Spinal cord (tissue), 10 donors: ENCODE measurements at places on chromosomes 12 and 14. TPM values are rescaled to one million over a fixed set of nuclear protein-coding genes. Genes with fewer than 3 reads are reported as not detected.

Gene P2RX7
- 19.9 TPM for polyA plus RNA-seq

Gene ANO2
- polyA plus RNA-seq, result 7.5 TPM

Gene OR11H6
- not detected for polyA plus RNA-seq

- no peak for DNase-seq
These were observed 5.2 kb downstream of the MUCL1 start for GRCh38 chr12:54859502-54859901.

- no peak for DNase-seq
These were observed 204.3 kb downstream of the AEBP2 start for GRCh38 chr12:19643635-19644034.

DNA sequence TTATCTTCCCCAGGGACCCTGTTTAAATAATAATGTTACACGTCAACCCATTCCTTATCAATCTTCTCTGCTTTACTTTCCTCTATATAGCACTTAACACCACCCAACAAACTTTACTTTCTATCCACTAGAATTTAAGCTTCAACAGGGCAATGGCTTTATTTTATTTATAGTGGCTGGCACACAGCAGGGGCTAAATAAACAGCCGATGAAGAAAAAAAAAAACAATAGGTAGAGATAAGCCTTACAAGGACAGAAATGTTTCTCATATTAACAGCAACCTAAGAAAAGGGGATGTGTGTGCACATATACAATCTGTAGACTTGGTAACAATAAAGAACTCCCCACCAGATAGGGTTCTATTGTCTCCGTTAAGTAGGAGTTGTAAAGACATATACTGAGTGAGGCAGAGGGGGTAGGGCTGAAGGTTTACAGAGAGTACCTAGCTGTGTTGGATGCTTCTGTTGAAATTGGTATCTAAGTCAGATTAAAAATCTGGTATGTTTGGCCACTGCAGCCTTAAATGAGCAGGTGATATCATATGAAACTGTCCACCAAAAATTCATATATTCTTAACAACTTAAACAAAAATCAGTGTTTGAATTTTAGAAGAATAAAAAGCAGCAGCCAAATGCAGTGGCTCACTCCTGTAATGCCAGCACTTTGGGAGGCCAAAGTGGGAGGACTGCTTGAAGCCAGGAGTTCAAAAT is 24.7 kb upstream of the AP4S1 start:
- no peak for DNase-seq

GRCh38 chr14:61281186-61281947 is at the start of gene TMEM30B:
TSS of gene TMEM30B (minus strand) at chr14:61281338. CDS start at chr14:61281147, 191 bp downstream.
- no peak for DNase-seq

DNA sequence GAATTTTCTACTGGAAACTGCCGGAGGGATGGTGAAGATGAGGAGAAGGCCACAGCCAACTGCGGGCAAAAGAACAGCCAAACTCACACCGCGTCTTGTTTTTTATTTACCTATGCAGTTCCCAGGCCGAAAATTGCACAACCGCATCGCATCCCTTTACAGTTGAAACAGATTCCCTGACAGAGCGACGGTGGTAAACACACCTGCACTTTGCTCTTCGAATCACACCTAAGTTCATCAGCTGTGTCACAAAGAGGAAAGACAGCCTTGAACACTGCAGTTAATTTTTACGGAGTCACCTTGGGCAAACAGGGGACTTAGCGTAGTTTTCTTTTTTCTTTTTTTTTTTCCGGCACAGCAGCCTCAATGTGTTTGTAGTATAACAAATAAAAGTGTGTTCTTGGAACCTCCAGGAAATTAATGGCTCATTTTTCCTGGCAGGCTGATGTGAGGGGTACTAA is 272.0 kb upstream of the DIO3 start:
- DNase-seq, result peak; percentile 2

DNA sequence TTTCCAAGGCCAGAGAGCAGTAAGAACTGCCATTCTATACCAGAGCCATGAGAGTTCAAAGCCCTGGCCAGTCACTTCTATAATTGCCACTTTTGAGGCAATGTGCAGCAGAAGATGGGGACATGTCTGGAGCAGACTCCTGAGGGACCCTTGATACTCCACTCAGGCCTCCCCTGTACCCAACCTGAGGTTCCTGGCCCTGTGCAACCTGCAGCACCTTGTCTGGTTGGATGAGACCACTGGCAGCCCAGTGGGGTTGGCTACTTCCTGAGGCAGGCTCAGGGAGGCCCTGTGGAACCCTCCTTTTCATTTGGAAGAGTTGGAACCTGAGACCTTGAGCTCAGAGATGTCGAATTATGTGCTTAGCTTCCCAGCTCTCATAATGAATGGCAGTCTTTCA is 54.4 kb downstream of the GALNT16 start:
- no peak for DNase-seq
